Activated T-cell treated with anti-CD3 and anti-CD28 coated beads, Interleukin-2, amount 50 U/mL, for 24 hours (primary cell): ENCODE measurements at places on chromosomes 4 and X.

DNA sequence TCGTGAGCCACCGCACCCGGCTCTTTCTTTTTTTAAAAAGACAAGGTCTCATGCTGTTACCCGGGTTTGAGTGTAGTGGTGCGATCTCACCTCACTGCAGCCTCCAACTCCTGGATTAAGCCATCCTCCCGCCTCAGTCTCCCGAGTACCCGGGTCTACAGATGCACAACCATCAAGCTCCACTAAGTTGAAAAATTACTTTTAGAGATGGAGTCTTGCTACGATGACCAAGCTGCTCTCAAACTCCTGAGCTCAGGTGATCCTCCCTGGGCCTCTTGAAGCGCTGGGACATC lies 2.0 kb downstream of the SLC25A6 start:
- no peak for DNase-seq

DNA sequence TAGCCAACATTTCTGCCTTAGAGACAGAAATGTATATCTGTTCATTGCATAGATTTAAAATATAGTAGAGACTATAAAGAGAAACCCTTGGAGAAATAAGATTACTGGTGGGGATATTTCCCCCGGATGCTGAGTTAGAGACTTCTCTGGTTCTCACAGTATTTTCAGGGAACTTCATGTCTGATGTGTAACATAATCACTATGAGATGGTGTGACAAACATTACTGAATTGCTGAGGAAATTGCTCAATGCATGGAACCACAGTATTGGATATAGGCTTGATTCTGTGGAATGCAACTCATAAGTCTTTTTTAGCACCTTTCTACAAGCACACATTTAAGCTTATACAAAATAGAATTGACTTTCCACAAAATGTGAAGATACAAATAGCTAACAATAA lies 152.7 kb downstream of the SOWAHB start:
- no peak for DNase-seq

DNA sequence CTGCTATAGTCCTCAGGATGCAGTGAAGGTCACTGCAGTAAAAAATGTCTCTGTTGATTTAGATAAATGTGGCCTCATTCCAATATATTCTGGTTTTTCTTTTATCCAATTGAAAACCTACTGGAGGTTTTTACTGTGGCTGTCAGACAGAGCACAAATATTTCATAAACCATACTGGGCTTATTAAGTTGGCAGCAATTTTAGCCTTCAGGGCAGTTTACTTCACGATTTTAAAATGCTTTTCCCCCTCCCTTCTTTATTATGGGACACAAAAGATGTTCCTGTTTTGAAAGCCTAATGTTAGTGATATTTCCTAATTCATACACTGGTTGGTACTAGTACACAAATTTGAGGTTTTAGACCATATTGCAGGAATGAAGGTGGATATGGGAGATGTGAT lies 939.4 kb downstream of the C4orf33 start:
- DNase-seq: no peak

- DNase-seq: no peak
These were observed 792 bp downstream of the PPP1R3F start for GRCh38 chrX:49270249-49270921.

- no peak for DNase-seq
These were observed 161.6 kb downstream of the IL15 start for GRCh38 chr4:141797966-141798365.

DNA sequence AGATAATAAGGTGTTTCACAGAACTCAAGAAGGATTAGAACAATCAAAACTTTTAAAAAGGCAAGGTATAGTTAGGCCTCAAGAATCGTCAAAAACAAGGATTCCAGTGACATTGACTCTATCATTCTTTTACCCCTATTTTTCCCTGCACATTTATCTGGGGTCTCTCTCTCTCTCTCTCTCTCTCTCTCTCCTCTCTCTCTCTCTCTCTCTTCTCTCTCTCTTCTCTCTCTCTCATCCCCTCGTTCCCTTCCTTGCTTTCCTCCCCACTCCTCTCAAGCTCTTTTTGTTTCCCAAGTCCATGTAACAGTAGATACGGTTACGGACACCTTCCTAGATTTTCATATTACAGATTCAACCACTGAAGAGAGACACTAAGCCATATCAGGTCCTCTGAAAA lies 3.2 kb upstream of the TMLHE start:
- no peak for DNase-seq

GRCh38 chr4:124111922-124112321 lies 600.6 kb downstream of the ANKRD50 start:
- no peak for DNase-seq

- no peak for DNase-seq
These were observed 74.3 kb upstream of the IGFBP7 start for GRCh38 chr4:57184378-57185029.

DNA sequence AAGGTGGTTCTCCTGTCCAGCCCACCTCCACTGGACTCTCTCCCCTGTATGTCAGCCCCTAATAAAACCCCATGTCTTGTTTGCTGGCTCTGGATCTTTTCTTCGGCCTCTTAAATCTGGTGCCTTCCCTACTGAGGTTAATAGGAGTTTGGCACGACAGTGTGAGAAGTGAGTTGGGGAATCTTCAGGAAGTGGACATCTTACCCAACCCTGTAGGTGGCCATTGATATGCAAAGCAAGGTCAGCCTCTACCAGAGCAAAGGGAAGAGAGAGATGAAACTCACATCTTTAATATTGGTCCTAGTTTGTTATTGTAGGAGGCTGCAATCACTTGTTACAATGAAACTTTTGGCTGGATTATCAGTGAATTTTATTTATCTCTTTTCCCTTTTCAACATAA lies 111.7 kb downstream of the CHRDL1 start:
- DNase-seq: no peak

DNA sequence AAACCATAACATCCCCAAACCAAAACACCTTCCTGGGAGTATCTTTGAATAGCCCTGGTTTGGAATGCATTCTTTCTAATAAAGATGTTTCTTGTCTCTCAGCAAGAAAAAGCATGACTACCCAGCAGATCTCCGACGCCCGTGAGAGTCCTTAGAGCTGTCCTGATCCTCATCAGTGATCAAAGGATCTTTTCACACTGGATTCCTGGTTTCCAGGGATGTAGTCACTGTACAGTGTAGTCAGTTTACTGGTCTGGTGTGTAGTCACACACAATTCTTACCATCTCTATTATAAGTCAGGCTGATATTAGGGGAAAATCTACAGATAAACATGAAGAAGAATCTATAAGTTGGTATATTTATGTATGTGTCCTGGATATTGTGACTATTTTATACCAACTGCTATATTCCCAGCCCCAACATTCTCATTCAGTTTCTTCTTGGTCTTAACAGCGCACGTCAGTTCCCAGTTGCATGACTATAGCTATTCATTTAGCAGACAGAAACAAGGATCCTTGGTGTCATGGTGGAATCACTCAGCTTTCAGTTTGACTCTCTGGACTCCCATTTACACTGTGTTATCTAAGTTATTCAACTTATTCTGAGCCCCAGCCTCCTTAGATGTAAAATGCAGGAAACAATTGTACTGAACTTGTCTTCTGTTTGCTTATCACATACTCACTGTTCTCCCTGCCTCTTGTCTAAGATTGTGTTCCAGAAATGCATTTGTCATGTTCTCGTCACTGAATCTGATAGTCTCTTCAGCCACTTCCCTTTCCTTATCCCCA lies 68.3 kb downstream of the SLIT2 start:
- no peak for DNase-seq

GRCh38 chrX:44908153-44908552 lies 35.2 kb downstream of the KDM6A start:
- no peak for DNase-seq

DNA sequence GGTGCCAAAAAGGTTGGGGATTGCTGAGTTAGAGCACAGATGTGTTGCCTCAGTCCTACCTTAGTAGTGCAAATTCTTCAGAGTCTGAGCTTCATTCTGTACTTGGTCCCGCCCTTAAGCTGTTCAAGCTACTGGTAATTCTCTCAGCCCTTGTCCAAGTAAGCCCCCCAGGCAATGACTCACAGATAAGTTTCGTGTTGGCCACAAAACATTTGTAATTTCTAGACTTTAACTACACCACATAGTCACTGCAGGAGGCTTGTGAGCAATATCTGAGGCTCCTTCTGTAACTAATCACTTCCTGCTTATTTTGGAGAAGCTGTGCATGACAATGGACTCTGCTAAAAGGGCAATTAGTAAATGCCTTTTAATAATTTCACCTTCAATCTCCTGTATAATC lies 1420.5 kb downstream of the PCDH7 start:
- DNase-seq: no peak

DNA sequence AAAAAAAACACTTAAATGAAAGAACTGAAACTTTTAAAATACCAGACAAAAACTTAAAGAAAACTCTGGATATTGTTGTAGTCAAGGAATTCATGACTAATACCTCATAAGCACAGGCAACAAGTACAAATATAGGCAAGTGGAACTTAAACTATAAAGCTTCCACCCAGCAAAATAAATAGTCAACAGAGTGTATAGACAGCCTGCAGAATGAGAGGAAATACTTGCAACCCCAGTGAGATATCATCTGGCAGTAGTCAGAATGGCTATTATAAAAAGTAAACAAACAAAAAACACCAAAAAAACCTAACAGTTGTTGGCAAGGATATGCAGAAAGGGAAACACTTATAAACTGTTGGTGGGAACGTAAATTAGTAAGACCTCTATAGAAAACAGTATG lies 9.6 kb upstream of the RPS6KA6 start:
- DNase-seq: no peak

- no peak for DNase-seq
These were observed 192.7 kb upstream of the S100G start for GRCh38 chrX:16457239-16457638.

- no peak for DNase-seq
These were observed 186.1 kb upstream of the STS start for GRCh38 chrX:6961286-6962005.

- no peak for DNase-seq
These were observed 225.2 kb downstream of the MGST2 start for GRCh38 chr4:139890816-139891215.

DNA sequence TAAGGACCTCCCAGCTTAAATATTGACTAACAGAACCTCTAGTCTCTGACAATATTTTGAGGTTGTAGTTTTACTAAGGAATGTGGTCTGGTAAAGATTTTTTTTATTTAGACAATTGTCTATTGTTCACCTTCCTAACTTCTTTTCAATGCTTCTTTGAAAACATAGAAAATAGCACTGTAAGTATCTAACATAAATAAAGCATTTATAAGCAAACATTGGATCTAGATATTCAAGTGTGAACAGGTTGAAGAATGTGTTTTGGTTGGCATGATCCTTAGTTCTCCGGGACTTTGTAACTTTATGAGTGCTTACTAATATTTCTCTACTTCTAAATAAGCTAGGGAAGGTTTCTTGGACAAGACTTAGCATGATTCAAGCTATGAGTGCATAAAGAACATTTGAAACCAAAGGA lies 285.4 kb upstream of the ARSJ start:
- no peak for DNase-seq

- DNase-seq: no peak
These were observed 781.5 kb upstream of the EPHA5 start for GRCh38 chr4:66451741-66452140.

DNA sequence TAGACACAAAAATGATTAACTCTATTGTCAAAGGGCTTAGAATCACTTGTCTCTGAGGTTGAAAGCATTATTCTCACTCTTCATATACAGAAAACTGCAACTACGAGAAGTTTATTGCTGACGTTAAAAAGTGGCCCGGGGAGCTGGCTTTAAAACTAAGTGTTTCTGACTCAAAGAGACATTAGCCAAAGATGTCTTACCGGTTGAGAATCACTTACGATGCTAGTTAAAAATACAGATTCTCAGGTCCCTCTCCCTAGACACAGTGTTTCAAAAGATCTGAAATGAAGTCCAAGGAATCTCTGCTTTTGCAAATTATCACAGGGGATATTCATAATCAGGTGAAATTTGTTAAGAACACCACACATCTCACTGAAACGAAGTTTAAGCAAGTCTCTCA lies 1.2 kb downstream of the GNPDA2 start:
- no peak for DNase-seq

- DNase-seq: no peak
These were observed 47.7 kb upstream of the UGDH start for GRCh38 chr4:39574946-39575345.

- no peak for DNase-seq
These were observed 9.3 kb downstream of the PRDM8 start for GRCh38 chr4:80206521-80207171.

GRCh38 chr4:25913056-25913850 lies 767 bp upstream of the SMIM20 start:
- no peak for DNase-seq

DNA sequence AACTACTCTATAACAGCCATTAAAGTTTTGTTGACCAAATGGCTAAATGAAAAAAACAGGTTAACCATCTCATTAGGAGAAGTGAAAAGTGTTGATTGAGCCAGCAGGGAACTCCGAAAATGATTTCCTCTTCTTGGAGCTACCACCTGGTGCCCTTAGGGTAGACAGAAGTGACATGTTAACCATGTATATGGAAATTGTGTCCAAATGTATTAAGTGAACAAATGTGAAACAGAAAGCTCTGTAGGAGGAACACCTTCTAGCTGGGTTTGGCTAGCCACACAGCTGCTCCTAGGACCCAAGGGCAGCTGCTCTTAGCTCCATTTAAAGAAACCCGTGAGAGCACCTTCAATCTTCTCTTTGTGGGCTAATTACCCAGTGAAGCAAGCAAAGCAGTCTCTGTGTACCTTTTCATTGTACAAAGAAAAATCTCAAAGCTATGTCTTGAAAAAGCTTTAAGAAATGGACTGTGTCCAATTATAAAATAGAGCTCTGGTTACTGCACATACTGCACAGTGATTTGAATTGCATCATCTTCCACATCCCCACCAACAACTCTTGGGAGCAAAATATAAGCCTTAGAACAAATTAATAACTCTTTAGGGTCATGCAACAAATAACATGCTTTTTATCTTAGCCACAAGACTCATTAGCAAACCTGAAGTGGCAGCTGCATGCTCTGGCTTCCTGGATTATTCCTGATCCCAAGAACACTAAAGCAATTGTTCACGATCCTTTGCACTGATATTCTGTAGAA lies 59.2 kb upstream of the PARM1 start:
- no peak for DNase-seq

DNA sequence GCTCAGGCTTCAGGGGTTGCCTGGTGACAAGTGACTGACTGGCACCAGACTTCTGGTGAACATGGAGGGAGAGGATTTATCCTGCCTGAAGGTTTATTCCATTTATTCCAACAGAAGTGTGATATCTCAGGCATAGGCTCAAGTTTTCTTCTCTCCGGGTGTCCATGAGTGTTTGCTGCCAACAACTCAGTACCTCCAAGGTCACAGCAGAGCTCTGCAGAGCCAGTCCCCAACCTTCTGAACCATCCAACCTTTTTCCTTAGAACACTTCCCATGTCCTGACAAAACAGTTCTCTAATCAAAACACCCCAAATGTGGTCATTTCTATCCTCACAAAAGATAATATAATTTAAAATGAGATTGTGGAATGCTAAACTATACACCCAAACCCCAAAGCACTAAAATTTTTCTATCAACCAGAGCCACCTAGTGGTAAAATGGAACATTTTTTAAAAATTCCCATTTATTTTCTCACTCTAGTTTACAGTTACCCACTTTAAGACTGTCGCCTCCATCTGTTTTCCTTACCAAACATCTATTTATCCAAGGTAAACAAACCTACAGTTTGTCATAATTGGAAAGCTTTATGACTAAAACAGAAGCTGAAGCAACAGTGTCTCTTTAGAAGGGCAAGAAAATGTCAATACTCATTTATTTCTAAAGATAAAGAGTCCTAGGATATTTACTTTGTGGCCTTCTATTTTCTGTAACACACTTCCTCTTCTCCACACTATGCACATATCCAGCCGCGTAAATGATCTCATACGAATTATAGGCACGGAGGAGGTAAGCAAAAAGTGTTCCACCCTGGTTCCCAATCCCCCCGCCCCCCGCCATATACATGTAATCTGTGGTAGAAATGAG lies 39.5 kb downstream of the TMEM154 start:
- no peak for DNase-seq
